ENCODE measurements at places on chromosomes 3 and 15. TPM values are rescaled to one million over a fixed set of nuclear protein-coding genes. Genes with fewer than 3 reads are reported as not detected.

GRCh38 chr15:39313467-39313866 lies 267.4 kb upstream of the THBS1 start:
- H3K4me1 ChIP-seq: no peaks in the 10 kb centered on the region
- no peak overlapping the region for H3K4me3 ChIP-seq
- no peak overlapping the region for H3K27ac ChIP-seq
- H3K27me3 ChIP-seq: no peaks in the 10 kb centered on the region

DNA sequence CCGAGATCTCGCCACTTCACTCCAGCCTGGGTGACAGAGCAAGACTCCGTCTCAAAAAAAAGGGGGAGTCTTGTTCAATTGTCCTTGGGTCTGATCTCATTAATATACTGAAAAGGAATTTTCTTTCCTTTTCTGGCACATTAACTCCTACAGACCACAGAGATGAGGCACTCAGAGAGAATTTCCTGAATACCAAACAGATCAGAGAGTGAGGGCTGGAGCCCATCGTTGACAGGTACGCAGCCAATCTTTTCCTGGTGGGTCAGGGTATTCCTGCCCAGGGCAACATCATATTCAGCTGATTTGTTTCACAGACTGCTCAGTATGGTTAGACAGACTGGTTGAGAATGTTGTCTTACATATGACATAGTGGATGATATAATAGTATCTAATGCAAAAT lies 82.8 kb upstream of the TNFSF10 start:
- no peaks in the 10 kb centered on the region for H3K36me3 ChIP-seq
- H3K27ac ChIP-seq: peak overlapping the region; percentile 22
- H3K27me3 ChIP-seq: no peaks in the 10 kb centered on the region
- no peak for DNase-seq
- no peak overlapping the region for H3K4me3 ChIP-seq

ESYT3 gene
- total RNA-seq: 52.4 TPM

ITPR1 gene
- total RNA-seq: 64.8 TPM

GRCh38 chr3:99945328-99945995 lies 127.8 kb downstream of the CMSS1 start:
- peak overlapping the region; percentile 14 for H3K27ac ChIP-seq
- H3K4me3 ChIP-seq: no peak overlapping the region
- no peaks in the 10 kb centered on the region for H3K27me3 ChIP-seq
- peak; percentile 41 for DNase-seq
- peaks cover 9% of the 10 kb centered on the region for H3K4me1 ChIP-seq
- H3K36me3 ChIP-seq: no peaks in the 10 kb centered on the region

DNA sequence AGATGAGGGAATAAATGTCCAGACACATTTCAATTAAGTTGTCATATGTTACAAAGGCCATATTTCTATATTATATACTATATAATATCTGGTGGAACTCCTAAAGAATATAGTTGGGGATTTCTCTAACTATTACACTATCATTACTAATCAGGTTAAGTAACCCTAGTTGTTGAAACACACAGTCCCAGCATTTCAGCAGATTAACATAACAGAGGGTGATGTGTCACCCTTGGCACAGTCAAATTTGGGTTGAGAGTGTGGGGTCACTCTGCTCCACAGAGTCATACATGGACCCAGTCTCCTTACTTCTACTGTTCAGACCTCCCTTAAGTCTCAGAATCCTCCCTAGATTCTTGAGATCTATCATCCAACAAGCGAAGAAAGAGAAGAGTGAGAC lies 496.4 kb upstream of the MDFIC2 start:
- H3K4me1 ChIP-seq: no peaks in the 10 kb centered on the region
- H3K27me3 ChIP-seq: no peaks in the 10 kb centered on the region
- H3K36me3 ChIP-seq: no peaks in the 10 kb centered on the region
- H3K4me3 ChIP-seq: no peak overlapping the region
- H3K27ac ChIP-seq: no peak overlapping the region
- no peak for DNase-seq

GPR160 gene
- total RNA-seq: 34.9 TPM

IL17RE gene
- total RNA-seq: 16.1 TPM

LIPC gene
- total RNA-seq: not detected

DNA sequence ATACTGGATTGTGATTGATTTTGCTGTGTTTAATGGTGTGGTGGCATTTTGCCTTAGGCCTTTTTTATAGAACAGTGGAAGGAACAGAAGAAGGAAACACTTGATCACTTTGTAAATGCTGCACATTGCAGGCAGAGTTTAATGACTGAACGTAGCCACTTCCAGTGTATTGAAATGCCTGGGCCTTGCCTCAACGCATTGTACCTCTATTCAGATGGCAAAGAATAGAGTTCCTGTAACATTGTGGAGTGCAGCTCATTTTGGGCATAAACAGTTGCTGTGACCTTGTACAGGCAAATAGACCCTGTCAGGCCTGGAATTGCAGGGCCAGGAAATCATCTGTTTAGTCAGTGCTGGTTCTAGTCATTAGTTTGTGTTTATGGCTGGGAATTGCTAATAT lies 225.0 kb downstream of the EPHA3 start:
- no peak for DNase-seq
- H3K36me3 ChIP-seq: no peaks in the 10 kb centered on the region
- no peaks in the 10 kb centered on the region for H3K4me1 ChIP-seq

KPNA4 gene
- 37.3 TPM for total RNA-seq

SERPINI2 gene
- total RNA-seq: 6.3 TPM

GPR27 gene
- 0.39 TPM for total RNA-seq

- H3K27ac ChIP-seq: peak overlapping the region; percentile 17
- H3K4me1 ChIP-seq: peaks cover 11% of the 10 kb centered on the region
- no peaks in the 10 kb centered on the region for H3K27me3 ChIP-seq
- H3K36me3 ChIP-seq: no peaks in the 10 kb centered on the region
- H3K4me3 ChIP-seq: peak overlapping the region; percentile 1
- peak; percentile 32 for DNase-seq
Observed at GRCh38 chr3:138862531-138862923, 27.8 kb upstream of the PIK3CB start.

LRRC31 gene
- 0.34 TPM for total RNA-seq

- H3K27ac ChIP-seq: peak overlapping the region; percentile 48
- peaks cover 55% of the 10 kb centered on the region for H3K4me1 ChIP-seq
- peak overlapping the region; percentile 88 for H3K4me3 ChIP-seq
Observed at GRCh38 chr3:13419505-13420044, 547 bp downstream of the NUP210 start.
